ENCODE measurements at places on chromosomes 3 and 15.

- no peak for DNase-seq
These were observed 60.5 kb downstream of the GABRB3 start for GRCh38 chr15:26712335-26712734.

- no peak for DNase-seq
These were observed 101.0 kb downstream of the MYLK start for GRCh38 chr3:123783050-123783689.

DNA sequence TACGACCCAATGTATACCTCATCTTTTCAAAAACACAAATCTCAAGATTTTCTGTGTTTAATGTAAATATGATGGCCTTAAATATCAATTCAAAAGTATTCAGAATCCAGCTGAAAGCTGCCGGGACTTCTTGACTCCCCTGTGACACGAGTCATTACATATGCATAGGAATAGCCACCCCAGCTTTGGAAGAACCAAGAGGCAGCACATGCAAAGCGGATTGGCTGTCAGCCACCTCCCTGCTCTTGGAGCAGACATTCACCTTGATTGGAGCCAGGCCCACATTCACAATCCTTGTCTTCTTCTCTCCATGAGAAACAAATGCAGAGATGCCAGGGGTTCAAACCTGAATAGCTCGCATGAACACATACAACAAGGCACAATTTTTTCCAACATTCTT lies 10.8 kb upstream of the CAV3 start:
- DNase-seq, result no peak

GRCh38 chr15:74383286-74383685 lies 15.8 kb upstream of the CYP11A1 start:
- DNase-seq, result no peak

DNA sequence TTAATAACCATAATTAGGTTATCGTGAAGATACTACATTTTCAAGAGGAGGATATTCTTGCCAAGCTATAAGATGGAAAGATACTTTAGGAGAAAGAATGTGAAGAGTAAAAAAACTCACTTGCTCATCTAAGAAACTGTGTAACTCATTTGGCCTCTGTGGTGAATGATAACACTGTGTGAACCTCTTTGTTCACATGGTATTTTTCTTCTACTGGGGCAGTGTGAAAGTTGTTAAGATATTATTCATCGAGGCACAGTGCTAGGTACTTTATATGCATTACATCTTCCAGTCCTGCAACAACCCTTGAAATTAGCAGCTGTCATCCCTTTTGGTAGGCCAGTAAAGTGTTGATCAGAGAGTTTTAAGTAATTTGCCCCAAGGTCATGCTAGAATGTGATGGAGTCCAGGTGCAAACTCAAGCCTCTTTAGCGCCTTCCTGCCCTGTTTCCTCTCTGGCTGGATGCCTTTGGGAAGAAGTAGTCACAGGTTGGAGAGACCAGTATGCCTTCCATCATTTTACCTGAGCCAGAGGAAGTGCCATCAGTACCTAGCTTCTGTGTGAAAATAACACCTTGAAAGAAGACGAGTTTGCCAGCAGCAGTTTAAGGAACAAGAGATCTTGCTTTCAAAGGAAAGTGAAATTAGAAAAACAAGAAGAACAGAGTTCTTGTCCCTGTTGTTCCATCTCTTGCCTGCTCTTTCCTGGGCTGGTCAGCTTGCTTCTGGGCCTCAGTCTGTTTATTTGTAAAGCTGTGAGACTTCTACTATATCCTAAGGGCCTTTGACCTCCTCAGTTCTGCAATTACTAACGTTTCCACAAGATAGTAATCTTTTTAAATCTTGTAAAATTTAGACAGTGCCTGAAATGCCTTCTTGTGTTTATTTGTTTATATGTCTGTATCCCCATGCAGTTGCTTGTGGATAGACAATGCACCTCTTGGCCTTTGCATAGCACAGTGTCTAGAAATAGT lies 179.3 kb downstream of the FNDC3B start:
- no peak for DNase-seq

- no peak for DNase-seq
These were observed 25.2 kb downstream of the GAP43 start for GRCh38 chr3:115648559-115648958.

DNA sequence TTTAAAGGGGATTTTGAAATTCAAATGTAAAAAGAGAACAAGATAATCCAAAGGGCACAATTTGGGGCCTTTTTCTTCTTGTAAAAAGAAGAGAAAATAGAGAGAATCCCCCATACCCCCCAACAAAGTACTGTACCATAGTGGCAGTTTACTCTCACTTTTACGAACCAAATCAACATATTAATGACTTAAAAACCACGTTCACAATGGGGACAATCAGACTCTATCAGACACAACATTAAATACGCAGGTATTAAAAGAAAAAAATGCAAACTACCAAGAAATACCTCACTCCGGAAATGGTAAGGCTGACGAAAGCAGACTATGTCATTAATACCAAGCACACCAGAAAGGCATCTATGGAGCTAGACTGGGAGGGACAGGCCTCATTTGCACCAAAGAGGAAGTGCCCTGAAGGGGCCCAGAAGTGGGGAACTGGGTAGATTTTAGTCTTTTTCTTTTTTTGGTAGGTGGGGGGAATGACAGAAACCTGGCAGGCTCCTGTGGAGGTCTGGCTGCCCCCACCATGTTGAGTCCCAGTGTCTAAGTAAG lies 134.3 kb downstream of the TIGIT start:
- DNase-seq, result no peak

- peak; percentile 85 for DNase-seq
These were observed 11.3 kb downstream of the NRROS start for GRCh38 chr3:196650740-196651311.

GRCh38 chr3:46978381-46978780 lies 1.1 kb upstream of the NBEAL2 start:
- DNase-seq, result no peak

DNA sequence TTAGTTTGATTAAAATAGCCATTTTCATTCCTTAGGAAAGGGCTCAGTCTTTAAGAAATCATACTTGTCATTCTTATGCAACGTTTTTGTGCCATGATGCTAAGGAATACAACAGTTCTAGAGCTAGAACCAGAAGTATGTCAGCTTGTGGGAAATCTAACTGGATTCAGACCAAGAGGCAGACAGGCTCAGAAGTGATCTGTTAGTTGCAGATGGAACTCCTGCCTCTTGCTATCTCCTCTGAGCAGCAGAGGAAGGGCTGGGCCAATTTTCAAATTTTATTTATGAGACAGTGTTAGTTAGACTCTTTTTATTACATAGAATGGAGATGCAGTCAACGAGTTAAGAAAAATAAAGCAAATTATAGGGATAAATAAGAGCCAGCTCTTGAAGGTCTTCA lies 48.5 kb upstream of the RYR3 start:
- DNase-seq, result peak; percentile 34

DNA sequence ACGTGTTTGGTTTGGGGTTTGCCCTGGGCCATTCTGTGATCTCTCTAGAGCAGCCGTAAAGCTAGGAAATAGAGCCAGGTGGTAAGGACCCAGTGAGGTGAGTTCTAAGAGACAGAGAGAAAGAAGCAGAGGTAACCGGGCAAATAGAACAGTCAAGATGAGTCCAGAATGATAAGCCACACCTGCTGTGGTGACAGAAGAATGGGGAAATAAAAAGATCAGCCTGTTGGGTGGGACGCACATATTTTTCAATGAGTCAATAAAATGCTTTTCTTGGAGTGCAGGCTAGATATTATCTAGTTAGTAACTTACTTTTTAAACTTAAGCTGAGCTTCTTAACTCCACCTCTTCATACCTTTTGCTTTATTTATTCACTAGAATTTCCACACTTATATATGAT lies 135.0 kb downstream of the NFKBIZ start:
- DNase-seq, result no peak

- peak; percentile 65 for DNase-seq
These were observed 39.0 kb downstream of the IFT57 start for GRCh38 chr3:108183181-108183580.

DNA sequence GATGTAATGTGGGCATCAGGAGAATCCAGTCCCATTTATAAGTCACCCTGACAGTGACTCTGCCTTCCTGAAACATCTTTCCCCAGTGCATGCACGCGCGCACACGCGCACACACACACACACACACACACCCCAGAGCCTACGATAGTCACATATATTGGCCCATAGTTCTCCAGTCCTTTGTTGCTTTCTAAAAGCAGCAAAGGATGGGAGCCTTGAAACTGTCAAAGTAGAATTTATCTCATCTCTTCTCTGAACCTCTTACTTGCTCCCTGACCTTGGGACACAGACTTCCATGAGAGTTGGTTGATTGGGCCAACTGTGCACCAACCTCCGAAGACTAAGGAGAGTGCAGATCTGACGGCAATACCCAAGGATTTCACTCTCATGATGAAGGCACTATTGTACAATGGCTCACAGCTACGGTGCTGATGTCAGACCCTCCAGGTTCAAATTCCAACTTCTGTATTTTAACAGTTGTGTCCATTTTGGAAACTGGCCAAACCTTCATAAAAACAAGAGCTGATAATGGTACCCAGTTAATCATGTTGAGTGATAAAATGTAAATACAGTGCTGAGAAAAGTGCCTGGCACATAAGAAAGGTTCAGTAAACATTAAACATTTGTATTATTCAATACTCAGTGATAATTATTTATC lies 8.3 kb downstream of the CPA3 start:
- DNase-seq, result no peak

DNA sequence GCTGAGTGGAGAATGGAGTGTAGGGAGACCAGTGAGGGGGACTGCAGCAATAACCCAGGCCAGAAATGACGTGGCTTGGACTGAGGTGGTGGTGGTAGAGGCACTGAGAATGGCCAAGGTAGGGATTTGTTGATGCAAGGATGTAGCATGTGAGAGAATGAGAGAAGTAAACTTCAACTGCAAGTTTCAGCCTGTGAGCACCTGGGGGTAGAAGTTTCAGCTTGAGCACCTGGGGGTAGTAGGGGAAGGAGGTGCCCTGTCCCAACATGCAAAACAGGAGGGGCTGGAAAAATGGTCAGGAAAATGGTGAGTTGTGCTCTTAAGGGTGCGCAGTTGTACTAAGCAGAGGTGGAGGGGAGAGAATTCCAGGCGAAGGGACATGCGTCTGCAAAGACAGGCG lies 31.0 kb downstream of the IL16 start:
- DNase-seq, result no peak

DNA sequence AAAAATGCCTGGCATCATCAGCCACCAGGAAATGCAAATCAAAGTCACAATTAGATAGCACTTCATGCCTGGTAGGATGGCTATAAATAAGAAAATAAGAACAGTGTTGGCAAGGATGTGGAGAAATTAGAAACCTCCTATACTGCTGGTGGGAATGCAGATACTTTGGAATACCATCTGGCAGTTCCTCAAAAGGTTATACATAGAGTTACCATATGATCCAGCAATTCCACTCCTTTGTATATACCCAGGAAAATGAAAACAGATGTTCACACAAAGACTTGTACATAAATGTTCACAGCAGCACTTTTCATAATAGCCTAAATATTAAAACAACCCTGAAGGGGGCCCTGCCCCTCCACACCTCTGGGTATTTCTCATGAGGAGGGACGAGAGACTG lies 13.7 kb downstream of the ACSBG1 start:
- DNase-seq, result no peak

DNA sequence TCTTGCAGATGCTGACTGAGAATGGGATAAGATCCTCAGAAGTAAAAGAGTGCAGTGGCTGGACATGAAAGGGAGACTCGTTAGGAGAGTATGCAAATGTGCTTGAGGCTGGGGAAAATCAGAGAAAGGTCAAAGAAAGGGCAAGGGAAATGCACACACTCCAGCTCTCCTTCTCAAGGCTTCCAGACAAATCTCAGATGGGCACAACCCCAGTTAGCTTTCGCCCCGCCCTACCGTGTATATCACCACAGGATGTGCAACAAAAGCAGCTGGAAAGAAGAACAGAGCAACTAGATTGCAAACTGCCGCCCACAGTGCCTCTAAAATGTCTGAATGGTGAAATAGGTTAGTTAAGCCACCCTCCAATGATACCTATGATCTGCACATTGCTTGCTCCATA lies 63.9 kb downstream of the CERS3 start:
- DNase-seq, result no peak

DNA sequence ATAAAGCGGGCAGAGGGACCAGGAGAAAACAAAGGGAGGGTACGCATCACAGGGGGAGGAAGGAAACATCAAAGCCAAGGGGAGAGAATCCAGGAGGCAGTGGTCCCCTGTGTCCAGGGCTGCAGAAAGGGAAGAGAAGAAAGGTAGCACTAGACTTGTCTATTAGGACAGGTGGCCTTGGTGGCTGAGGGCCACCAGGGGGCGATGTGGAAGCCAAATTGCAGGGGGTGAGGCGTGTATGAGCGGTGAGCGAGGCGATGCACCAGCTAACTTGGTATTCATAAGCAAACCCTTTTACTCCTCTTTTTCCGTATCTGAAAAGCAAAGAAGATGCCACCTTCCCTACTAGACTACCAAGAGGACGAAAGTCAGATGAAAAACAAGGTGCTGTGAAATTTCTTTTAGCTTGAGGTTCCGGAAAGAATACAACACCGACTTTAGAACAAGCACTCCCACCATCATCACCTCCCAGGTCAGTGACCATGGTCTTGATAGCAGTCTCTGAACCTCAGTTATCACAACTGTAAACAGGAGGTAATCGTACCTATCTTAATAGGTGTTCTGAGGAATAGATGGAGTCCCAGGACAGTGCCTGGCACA lies 654.4 kb upstream of the ADAMTS9 start:
- DNase-seq, result peak; percentile 54

- DNase-seq, result no peak
These were observed 262.4 kb downstream of the SLC9A9 start for GRCh38 chr3:143585720-143586456.

- no peak for DNase-seq
These were observed 84.2 kb downstream of the LRRC28 start for GRCh38 chr15:99335508-99335907.

DNA sequence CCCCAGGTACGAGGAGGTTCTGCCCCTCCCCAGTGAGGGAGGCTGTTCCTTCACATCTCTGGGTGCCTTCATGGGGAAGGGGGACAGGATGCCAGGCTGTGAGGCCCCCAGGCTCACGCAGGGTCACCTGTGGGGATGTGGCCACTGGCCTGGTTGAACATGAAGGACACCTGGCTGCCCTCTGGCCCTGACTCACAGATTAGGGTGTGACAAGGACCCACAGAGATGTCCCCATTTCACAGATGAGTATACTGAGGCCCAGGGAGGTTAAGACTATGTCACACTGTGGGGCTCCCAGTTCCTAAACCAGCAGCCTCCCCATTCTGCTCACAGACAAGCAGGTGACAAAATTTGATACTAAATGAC lies 42.4 kb downstream of the PCSK6 start:
- no peak for DNase-seq

GRCh38 chr15:65579762-65580161 lies 31.2 kb downstream of the INTS14 start:
- DNase-seq, result no peak

DNA sequence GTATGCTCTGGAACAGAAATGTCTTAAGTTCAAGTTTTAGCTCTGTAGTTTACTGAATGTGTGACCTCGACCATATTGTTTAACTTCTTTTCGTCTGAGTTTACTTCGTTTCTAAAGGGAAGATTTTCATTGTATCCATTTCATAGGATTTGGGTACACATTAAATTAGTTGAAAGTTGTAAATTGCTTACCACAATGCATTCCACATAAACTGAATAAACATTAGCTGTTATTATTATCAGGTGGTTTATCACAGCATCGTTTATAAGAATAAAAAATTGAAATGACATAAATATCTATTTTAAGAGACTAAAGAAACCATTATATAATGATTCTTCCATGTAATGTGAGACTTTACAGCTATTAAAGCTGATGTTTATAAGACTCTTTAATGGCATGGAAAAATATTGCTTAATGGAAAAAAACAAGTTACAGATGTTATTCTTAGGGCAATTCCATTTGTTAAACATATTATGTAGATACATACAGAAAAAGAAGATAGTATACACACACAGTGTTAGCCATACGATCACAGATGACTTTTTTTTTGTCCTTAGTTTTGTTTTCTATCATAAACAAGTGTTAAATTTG lies 342.3 kb upstream of the SGO1 start:
- DNase-seq, result no peak
